CD8-positive, alpha-beta memory T cell (primary cell): ENCODE measurements at places on chromosomes 5 and 9. TPM values are rescaled to one million over a fixed set of nuclear protein-coding genes. Genes with fewer than 3 reads are reported as not detected.

The CCNJL gene
- not detected for total RNA-seq

The TRIM7 gene
- 2.3 TPM for total RNA-seq

DNA sequence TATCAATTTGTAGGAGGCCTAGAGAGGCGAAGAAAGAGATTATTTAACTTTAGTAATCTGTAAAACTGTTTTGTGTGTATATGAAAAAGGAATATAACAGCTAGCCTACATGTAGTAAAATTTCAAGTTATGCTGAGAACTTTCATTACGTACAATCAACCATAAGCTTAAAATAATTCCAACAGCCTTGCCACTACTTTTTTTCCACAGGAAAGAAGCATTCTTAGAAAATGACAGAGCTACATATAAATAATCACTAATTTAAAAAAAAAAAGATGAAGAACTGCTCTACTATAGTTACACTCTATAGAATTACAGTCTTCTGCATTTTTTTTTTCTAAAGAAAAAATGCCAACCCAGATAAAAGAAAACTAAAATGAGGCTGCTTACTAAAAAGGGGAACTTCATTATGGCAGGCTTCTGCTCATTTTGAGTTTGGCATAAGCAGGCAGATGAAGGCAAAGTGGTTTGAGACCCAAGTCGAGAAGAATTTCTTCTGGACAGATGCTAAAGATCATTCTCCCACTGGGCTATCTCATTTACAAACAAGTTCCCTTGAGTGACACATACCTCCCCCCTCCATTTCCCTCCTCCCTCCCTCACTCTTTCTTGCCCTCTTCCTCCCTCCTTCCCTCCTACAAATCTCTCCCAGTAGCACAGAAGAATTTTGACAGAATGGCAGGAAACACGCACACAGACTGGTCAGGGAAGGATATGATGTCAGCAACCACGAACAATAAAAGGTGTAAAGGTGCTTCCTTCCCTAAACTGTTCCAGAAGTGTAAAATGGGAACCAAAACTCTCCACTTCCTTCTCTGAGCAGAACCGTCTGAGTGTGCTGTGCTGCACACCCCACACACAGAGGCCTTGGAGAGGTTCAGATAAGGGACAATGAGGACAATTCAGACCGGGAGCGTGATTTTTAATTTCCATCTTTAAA is 56.1 kb downstream of the MEF2C start:
- DNase-seq: no peak

GRCh38 chr5:160697281-160697680 is 154.7 kb downstream of the ATP10B start:
- DNase-seq: no peak

GRCh38 chr5:76294573-76294972 is 108.5 kb upstream of the IQGAP2 start:
- no peak for DNase-seq

GRCh38 chr5:60026161-60026560 is 132.6 kb upstream of the PDE4D start:
- DNase-seq: no peak

DNA sequence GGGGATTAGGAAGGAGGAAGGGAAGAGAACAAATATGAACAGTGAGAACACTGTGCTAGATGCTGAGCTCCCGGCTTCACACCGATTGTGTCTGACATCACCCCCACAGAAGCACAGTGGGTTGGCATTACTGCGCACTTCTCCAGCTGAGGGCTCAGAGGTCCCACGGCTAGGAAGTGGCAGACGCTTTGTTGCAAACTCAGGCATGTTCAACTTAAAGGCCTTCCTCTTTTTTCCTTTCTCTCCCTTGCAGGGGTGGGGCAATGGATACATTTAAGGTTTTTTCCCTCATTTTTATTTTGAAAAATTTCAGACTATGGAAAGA is 15.5 kb upstream of the SHB start:
- DNase-seq: no peak

- DNase-seq: no peak
Measured at GRCh38 chr5:18051953-18052352, 417.7 kb downstream of the TAF11L14 start.

GRCh38 chr9:130043654-130044623 is 950 bp upstream of the FNBP1 start:
- no peak for DNase-seq

- DNase-seq: no peak
Measured at GRCh38 chr9:31005086-31005665, 1379.3 kb upstream of the ACO1 start.

DNA sequence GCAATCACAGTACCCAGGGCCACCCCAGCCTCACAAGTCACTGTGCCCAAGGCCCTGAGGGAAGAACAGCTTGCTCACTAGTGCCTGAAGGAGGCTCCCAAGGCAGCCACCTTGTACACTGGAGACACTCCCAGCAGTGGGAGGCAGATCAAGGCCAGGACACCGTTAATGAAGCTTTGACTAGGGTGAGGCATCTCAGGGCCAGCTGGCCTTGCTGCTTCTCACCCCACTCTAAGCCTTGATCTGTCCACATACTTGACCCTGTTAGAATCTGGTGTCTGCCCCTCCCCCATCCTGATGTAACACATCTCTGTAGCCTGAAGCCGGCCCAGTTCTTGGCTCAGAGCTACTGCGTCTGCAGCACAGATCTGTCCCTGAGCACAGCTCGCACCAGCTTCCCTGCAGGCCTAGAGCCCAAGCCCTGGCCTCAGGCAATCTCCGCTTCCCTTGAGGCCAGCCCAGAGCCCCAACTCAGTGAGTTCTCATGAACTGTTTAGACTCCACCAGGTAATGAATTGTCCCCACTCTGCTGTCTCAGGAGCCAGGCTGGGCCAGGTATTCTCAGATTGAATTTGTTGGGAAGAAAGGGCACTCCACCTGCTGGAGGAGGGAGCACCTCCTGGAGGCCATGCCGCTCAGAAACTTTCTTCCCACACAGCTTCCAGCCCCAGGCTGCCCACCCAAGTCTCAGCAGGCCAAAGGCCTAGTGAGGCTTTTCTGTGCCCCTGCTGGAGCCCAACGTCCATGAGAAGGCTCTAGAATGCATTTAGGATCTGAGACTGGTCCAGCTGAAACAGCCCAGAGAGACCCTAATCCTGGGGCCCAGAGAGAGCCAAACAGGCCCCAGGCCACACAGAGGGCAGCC is 13.4 kb upstream of the JADE2 start:
- DNase-seq: no peak

DNA sequence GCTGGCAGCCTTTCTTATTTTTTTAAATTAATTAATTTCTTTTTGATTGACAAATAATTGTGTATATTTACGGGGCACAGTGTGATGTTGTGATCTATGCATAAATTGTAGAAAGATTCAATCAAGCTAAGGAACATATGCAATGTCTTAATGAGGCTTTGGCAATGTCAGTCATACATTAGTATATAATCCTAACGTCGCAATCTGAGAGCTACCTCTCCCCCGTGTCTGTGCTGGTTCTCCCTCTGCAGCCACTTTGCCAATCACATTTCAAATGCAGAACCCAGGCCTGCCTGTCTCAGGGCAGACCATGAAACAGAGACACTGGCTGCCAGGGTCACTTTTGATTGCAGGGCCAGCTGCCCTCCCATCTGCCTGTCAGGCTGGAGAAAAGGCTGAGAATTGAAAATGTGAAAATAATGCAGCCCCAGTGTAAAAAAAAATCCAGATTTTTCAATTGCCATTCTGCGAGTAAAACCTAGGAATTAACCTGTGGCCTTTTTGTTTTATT is 56.3 kb downstream of the SLC24A2 start:
- DNase-seq: no peak

DNA sequence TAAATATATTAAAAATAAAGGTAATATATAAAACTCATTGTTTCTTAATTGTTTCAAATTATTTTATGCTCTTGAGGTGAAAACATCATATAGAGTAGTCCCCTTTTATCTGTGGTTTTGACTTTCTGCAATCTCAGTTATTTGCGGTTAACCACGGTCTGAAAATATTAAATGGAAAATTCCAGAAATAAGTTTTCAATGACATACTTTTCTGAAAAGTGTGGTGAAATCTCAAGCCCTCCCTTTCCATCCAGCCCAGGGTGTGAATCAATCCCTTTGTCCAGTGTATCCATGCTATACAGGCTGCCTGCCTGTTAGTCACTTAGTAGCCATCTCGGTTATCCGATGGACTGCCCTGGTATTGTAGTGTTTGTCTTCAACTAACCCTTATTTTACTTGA is 546.7 kb upstream of the DMAC1 start:
- no peak for DNase-seq
